Fibroblast of skin of right quadriceps (primary cell): ENCODE measurements at places on chromosomes 6 and 20.
A peak's percentile ranks its signal among the peaks of the same experiment; 100 is the strongest.

- peak; percentile 92 for DNase-seq
These were observed 51.1 kb downstream of the GTF2H5 start for GRCh38 chr6:158219228-158219627.

DNA sequence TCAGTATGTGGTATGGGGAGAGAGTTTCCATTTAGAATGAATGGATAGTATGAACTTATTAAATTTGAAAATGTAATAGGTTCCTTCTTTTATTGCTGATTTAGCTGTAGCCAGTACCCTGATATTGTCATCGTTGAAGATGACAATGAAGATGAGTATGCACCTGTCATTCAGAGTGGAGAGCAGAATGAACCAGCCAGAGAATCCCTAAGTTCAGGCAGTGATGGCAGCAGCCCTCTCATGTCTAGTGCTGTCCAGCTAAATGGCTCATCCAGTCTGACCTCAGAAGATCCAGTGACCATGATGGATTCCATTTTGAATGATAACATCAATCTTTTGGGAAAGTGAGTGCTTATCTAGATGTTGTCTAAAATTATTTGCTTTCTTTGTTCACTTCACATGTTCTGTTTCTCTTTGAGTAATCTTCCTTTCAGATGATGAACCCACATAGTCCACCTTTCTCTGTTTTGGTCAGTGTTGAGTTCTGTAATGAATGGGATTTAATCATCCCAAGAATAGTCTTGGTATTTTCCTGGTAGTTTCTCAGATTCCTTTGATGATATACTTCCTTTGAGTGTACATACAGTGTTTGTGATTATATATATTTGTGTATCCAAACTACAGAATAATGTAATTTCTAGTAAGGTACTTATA lies 23.3 kb downstream of the HSF2 start:
- DNase-seq = no peak

GRCh38 chr6:126797981-126798380 lies 320.5 kb upstream of the RSPO3 start:
- DNase-seq = peak; percentile 56

DNA sequence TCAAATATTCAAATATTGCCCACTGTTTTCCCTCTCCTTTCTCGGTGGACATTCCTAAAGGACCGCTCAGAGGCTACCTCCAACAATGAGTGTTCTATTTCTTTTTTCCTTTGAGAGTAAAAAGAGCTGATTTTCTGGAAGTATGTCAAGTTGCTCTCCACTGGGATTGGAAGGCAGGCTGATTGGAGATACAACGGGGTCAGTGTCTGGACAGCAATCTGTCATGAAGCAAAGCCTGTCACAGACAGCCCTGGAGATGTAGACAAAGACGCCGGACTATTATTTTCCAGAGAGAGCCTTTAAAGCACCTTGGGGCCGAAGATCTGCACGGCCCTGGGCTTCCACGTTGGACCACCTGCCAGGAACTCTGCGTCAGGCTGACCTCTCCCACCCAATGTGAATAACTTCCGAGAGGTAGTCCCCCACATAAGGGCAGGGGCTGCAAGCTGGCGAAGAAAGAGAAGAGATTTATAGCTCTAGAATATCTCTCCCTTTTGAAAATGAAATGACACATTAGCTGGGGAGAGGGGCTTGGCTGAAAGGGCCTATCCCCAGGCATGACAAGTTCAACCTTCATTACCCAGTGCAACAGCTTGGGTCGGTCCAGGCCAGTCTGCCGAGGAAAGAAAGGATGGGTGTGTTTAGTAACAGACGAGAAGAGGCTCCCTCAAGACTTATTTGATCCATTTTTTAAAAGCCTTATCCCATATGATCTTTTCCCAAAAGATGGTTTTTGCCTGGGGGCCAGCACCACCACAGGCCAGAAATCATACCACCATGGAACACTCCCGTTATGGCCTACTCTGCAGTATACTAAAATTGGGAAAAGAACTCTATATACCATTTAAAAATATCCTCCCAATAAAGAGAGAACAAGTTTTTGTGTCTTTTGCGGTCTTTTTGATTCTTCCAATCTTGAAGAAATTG lies 131.1 kb downstream of the OLIG3 start:
- no peak for DNase-seq

DNA sequence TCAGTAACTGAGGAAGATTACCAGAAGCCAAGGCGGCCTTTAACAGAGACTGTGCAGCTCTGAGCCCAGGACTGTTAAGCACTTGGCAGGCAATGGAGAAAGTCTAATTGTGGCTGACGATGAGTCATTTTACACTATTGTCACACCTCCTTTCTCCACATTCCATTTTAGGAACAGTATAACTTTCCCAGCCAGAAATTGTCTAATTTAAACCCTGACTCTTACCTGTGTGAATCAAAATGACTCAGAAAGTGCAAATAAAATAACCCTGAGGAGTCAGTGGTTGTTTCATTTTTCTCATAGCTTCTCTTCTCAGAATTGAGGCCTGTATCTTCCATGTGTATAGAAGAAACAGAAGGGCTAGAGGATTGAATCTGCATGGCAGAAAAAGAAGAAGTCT lies 40.0 kb upstream of the OPN5 start:
- peak; percentile 14 for DNase-seq
